Effector CD8-positive, alpha-beta T cell (primary cell): ENCODE measurements at places on chromosomes 1 and 21.

DNA sequence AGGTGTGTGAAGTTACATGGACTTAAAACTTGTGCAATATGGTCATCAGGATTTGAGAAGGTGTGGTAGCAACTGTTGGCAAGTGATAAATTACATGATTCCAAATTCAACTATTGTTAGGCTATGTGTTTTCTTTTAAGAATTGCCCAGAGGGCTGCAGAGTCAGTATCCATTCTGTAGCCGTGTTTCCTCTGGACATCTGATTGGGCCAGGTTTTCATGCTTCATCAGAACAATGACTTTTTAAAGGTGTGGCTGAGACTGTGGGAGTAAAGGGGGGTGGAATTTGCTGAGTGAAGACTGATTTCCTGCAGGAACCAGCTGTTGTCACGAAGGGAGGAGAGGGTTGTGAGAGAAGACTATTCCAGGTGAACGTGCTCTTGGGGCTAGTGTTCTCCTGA, 1.7 kb upstream of the HRNR start:
- no peak for DNase-seq

DNA sequence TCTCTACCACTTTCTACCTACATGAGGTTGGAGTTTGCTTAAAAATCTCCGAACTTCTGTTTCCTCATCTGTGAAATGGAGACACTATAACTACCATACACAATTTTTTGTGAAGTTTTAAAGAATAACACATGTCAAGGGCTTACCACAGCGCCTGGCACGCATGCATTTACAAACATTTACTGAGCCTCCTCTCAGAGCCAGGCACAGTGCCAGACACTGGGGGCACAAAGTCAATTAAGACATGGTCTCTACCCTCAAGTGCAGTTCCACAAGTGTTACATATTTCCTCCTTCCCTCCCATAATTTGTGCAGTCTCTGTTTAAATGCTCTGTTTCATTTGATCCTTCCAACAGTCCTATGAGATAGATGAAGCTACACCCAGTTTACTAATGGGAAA, 356.4 kb upstream of the ESRRG start:
- no peak for DNase-seq

- no peak for DNase-seq
Measured at GRCh38 chr21:45747802-45748445, 104.4 kb downstream of the PCBP3 start.

GRCh38 chr1:44616284-44616990, 57.8 kb downstream of the TMEM53 start:
- DNase-seq: no peak

- DNase-seq: no peak
Measured at GRCh38 chr1:245512980-245513578, 358.3 kb downstream of the KIF26B start.
